ENCODE measurements at places on chromosomes 16 and 17. TPM values are rescaled to one million over a fixed set of nuclear protein-coding genes. Genes with fewer than 3 reads are reported as not detected.

DNA sequence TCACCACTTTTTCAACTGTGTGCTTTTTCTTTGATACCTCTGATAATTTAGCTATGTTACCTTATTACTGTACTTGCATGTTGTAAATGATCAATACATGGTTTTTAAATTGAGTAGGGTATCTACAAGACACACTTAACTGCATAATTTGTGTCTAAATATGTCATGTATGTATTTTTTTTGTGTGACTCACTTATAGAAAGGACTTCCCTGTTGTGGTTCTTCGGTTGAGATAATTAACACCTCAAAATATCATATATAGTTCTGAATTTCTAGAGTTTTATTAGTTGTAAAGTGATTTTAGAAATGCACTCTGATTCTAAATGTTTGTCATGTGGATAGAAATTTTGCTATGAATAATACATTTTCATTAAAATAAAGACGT lies 14.5 kb upstream of the KRT222 start:
- no peak for DNase-seq

DNA sequence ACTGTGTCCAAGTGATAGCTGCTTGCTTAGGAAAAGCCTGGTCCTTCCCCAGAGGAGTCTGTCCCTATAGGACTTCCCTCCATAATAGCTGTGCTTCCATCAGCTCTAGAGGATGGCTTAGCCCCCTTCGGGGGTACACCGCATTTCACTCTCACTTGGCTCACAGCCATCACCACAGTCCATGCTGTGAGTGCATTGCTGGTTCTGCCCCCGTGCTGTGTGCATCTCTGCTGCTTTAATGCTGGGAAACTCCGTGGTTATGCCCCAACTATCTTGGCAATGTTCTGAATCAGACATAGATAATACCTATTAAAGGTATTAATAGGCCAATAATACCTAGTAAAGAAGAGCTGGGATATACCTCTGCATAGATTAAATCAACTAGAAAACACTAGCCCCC lies 58.3 kb downstream of the SIAH1 start:
- DNase-seq, result no peak

GRCh38 chr17:13994050-13994449 lies 75.3 kb upstream of the COX10 start:
- no peak for DNase-seq

DNA sequence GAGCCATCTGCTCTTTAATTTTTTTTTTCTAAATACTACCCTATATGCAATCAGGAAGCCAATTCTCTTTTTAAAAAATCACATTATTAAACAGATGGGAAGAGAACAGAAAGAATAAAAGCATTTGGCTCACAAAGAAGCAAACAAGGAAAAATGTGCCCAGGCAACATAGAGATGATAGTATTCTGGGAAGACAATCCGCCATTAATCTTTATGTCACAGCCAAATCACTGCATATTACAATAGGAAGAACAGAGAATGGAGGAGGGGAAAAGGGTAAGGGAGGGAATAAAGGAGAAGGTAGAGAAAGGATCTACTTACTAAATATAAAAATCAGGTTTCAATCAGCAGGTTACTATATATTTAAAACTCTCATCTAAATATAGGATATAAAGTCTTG lies 34.3 kb downstream of the STAT5B start:
- no peak for DNase-seq

DNA sequence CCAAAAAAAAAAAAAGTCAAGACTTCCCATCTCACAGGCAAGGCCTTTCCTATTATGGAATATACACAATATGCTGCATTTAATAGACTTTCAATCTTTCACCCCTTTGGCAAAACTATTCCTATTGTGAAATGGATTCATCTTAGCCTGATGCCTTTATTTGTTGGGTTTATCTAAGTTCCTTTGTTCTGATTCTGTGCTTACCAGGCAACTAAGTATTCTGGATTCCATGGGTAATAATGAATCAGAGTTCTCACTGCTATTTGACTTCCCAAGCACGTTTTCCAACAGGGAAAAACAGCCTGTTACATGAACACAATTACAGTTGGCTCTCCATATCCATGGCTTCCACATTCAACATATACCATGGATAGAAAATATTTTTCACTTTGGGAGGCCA lies 135.5 kb downstream of the MYO1D start:
- no peak for DNase-seq

GRCh38 chr17:60508384-60508980 lies 17.6 kb downstream of the APPBP2 start:
- no peak for DNase-seq

DNA sequence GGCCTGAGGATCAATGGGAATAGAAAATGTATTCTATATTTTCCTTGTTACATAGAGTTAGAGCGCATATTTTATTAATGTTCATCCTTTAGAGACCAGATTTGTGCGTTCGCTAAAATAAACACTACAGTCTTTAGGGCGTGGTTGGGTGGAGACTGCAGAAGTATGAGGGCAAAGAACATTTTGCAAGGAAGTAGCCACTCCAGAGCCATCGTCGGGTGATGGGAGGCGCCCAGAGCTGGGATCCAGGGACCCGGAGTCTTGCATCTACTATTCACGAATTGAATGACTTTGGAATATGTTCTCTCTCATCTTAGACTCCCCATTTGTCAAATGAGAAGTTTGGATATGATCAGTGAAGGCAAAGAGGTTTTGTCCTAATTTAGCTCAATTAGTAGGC lies 154.2 kb upstream of the IRX6 start:
- no peak for DNase-seq

DNA sequence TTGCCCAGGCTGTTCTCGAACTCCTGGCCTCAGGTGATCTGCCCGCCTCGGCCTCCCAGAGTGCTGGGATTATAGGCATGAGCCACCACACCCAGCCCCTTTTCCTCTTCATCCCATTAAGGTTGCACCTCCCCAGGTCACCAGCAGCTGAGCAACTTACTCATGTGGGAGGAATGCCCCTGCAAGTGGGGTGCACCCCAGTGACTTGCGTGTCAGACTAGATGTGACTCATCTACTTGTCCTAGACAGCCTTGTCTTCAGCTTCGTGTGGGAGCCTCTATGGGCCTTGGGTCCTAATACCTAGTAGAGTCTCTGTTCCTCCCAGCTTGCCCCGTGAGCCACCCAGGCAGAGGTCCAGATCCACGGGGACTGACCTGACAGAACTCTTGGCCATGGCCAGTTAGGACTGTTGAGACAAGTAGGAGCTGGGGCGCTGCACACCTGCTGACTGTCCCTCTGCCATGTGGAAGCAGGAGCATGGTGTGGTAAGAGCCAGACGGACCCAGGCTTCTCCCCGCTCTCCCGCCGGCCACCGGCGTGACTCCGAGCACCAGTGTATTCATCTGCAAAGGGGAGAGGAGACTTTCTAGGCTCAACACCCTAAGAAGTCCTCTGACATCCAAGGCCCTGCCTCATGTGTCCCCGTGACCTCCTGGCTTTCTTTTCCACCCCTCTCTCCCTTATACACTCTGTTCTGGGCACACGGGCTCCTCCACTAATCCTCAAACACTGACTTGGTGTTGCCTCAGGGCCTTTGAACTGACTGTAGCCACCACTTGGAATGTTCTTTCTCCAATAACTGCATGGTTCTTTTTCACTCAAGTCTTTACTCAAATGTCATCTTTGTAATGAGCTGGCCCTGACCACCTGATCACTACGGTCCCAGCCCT lies 11.6 kb upstream of the CBX4 start:
- DNase-seq, result no peak

- no peak for DNase-seq
These were observed 7.0 kb upstream of the OR2C1 start for GRCh38 chr16:3348547-3349167.

DNA sequence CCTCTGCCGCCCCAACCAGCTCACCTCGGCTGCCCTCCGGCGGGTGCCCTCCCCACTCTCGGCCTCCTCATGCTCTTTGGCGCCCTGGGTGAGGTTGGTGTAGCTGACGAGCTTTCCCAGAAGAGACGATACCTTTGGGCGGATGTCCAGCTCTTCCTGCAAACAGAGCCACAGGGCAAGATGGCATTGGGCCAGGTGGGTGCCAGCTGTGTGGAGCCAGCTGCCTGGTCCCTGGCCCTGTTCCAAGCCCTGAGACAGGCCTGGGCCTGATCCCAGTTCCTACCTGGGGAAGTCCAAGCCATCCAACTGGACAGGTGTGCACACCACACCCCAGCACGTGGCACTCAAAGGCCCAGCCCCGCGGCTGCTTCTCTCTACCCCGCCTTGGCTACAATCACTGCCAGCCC lies 6.9 kb downstream of the SLC12A4 start:
- DNase-seq, result no peak

- DNase-seq, result no peak
These were observed 26.3 kb upstream of the APOH start for GRCh38 chr17:66255527-66255971.

- DNase-seq, result no peak
These were observed 4.3 kb downstream of the NEUROD2 start for GRCh38 chr17:39603304-39604016.

DNA sequence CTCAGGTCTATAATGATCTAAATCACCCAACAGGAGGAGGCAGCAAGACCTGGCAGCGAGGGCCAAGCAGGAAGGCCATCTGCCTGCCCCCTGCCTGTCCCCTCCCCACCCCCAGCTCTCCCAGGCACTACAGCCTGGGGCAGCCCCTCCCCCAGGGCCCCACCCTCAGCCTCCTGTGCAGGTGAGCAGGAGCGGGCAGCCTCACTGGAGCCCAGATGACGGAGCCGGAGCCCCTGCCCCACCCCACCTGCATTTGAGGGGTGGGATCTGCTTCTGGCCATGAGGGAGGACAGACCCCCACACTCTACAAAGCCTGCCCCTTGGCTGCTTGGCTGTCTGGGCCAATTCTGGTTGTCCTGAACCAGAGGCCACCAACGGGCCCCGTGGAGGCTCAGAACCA lies 12.4 kb upstream of the BAHCC1 start:
- no peak for DNase-seq

SOST gene
- not detected for total RNA-seq

OR3A3 gene
- not detected for total RNA-seq

COX11 gene
- total RNA-seq, result 75.1 TPM

KCNJ18 gene
- total RNA-seq, result not detected

ITGAE gene
- total RNA-seq, result 2.8 TPM

SLC47A2 gene
- not detected for total RNA-seq

HBA2 gene
- total RNA-seq, result 260 TPM

NTN3 gene
- total RNA-seq, result not detected
